ENCODE measurements at places on chromosomes 4 and X. TPM values are rescaled to one million over a fixed set of nuclear protein-coding genes. Genes with fewer than 3 reads are reported as not detected.

Gene KIF4A
- 7.2 TPM for polyA plus RNA-seq

Gene PAGE4
- polyA plus RNA-seq = not detected

Gene DDIT4L
- polyA plus RNA-seq = not detected

Gene HSFX2
- 0.21 TPM for polyA plus RNA-seq

DNA sequence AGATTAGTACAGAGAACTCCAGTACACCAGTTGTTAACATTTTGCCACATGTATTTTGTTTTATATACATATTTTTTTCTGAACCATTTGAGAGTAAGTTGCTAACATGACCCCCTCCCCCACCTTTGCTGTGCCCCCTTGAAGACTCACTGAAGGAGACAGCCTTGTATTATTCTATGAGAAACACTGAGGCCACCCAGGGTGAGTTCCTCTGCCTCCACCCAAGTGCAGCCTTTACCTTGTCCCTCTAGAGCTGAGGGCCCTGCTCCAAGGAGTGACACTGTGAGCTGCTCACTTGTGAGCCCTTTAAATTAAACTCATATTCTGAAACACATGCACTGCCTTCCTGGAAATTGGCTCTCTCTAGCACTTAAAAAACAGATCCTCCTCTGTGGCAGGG, 21.1 kb downstream of the KIT start:
- peaks cover 4% of the 10 kb centered on the region for H3K4me1 ChIP-seq
- H3K27ac ChIP-seq = no peak overlapping the region

- no peak overlapping the region for H3K4me3 ChIP-seq
- H3K27ac ChIP-seq = no peak overlapping the region
- H3K36me3 ChIP-seq = no peaks in the 10 kb centered on the region
- no peaks in the 10 kb centered on the region for H3K4me1 ChIP-seq
- no peaks in the 10 kb centered on the region for H3K27me3 ChIP-seq
Measured at GRCh38 chr4:147247579-147247978, 233.3 kb upstream of the EDNRA start.

GRCh38 chr4:159269956-159270355, 167.1 kb downstream of the RAPGEF2 start:
- H3K27ac ChIP-seq = no peak overlapping the region
- no peak for DNase-seq
- no peaks in the 10 kb centered on the region for H3K27me3 ChIP-seq
- no peak overlapping the region for H3K4me3 ChIP-seq
- no peaks in the 10 kb centered on the region for H3K36me3 ChIP-seq

GRCh38 chrX:116236666-116237065, 66.1 kb downstream of the AGTR2 start:
- H3K36me3 ChIP-seq = no peaks in the 10 kb centered on the region
- H3K4me1 ChIP-seq = no peaks in the 10 kb centered on the region
- H3K27ac ChIP-seq = no peak overlapping the region

- no peak overlapping the region for H3K4me3 ChIP-seq
- H3K27me3 ChIP-seq = no peaks in the 10 kb centered on the region
- no peaks in the 10 kb centered on the region for H3K4me1 ChIP-seq
- no peak for DNase-seq
- no peaks in the 10 kb centered on the region for H3K36me3 ChIP-seq
Measured at GRCh38 chr4:104941661-104942062, 205.0 kb upstream of the TET2 start.

GRCh38 chrX:1609311-1609710, 5.5 kb upstream of the ASMT start:
- H3K36me3 ChIP-seq = peaks cover under 1% of the 10 kb centered on the region
- DNase-seq = no peak
- H3K4me3 ChIP-seq = no peak overlapping the region
- H3K4me1 ChIP-seq = no peaks in the 10 kb centered on the region

All from small intestine (tissue), 16 donors.